Cardiac ventricle fibroblast (primary cell): ENCODE measurements at places on chromosomes 13 and 19. TPM values are rescaled to one million over a fixed set of nuclear protein-coding genes. Genes with fewer than 3 reads are reported as not detected.

PEG3 gene
- 2.6 and 2.8 TPM in 2 replicates for total RNA-seq

KLK14 gene
- not detected in 2 replicates for total RNA-seq

CD79A gene
- total RNA-seq, result not detected in 2 replicates

TTC9B gene
- total RNA-seq, result not detected in 2 replicates

KLK13 gene
- total RNA-seq, result 0.19 TPM in 1 of 2 replicates, not detected in the other

ZNF285 gene
- 3.5 and 11.0 TPM in 2 replicates for total RNA-seq

CGB8 gene
- total RNA-seq, result not detected in 2 replicates

MBD3L3 gene
- not detected in 2 replicates for total RNA-seq

ZNF93 gene
- 2.9 and 3.1 TPM in 2 replicates for total RNA-seq
